ENCODE measurements at places on chromosomes 2 and 18.

- no peak for DNase-seq
Measured at GRCh38 chr2:105796791-105797190, 52.1 kb downstream of the NCK2 start.

GRCh38 chr18:4134700-4135099 lies 320.4 kb downstream of the DLGAP1 start:
- DNase-seq, result no peak

DNA sequence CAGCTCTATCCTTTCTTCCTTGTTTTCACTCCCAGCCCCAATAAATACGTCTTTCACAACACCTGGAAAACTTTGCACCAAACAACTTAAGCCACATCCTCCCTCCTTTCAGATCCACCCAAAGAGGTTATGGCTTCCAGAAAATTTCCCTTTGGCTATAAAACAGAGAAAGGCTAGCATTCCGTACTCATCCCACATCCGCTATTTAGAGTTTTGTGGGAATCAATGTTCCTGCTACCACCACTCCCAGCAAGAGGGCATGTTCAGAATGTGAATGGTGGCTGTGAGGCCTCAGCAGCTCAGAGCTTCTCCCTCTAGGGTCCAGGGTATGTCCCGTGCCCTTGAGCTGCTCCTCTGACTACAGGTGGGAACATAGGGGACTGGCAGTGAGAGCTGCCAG lies 214.6 kb downstream of the NCK2 start:
- DNase-seq, result no peak

- DNase-seq, result no peak
Measured at GRCh38 chr18:25563816-25564683, 212.1 kb upstream of the ZNF521 start.

DNA sequence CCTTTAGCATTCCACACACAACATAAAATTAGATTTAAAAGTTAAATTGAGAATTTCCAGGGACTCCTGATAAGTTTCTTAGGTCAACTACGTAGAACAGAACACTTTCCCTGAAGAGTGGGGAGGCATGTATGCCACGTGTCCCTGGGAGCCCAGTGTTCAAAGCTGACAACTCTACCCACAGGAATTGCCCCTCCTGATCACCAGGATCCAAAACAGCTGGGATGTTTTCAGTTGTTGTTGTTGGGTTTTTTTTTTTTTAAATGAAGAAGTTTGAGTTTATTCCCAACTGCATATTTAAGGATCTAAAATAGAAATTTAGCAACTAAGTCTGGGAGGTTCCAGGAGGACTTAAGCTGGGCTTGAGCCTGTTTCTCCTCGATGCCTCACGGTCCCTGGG lies 100.5 kb downstream of the TPGS2 start:
- no peak for DNase-seq

DNA sequence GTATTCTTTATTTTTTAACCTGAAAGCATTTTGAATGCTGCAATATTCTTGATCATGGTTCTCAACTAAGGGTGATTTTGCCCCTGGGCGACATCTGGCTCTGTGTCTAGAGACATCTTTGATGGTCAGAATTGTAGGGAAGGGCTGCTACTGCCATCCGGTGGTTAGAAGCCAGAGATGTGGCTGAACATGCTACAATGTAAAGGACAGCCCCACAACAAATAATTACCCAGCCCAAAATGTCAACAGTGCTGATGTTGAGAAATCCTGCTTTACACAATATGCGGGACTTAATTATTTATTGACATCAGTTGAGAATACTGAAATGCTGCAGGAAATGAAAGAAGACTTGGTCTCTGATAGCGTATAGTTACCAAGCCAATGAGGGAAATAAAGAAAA lies 37.5 kb upstream of the SERPINB2 start:
- peak; percentile 7 for DNase-seq

DNA sequence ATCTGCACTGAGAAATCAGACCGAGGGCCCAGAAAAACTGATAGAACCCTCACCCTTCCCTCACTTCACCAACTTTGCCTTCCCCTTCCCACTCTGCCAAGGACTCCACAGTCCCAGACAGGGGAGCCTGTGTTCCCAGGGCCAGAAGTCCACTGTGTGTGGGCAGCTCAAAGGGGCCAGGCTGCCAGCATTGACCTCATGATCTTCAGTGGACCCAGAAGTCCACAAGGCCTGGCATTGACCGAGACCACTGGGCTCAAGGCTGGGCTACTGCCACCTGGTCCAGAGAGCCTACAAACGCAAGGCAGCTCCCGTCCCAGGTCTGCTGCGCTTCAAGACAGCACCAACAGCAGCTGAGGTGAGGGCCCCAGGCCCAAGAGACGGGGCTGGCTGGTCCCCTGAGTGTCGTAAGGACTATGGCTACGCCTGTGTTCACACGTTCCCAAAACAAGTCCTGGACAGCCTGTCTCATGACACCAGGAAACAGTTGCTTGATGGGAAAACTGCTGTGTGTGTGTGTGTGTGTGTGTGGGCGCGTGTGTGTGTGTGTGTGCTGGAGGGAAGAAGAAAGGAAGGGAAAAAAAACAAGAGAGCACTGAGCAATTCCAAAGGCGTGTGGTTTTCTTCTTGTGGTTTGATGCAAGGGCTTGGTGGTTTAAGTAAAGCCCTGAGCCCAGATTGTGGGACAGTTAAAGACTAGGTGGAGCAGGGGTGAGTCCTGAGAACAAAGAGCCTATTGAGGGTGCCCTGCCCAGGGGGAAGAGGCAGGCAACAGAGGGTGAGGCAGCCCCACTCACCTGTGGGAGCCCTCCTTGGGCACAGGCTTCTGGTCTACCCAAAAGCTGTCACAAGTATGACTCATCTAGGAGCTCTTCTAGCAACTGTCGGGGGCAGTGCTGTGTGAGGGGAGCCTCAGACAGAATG lies 46.6 kb upstream of the ZBTB7C start:
- peak; percentile 72 for DNase-seq

- no peak for DNase-seq
Measured at GRCh38 chr18:35182151-35182550, 58.7 kb upstream of the ZNF397 start.

DNA sequence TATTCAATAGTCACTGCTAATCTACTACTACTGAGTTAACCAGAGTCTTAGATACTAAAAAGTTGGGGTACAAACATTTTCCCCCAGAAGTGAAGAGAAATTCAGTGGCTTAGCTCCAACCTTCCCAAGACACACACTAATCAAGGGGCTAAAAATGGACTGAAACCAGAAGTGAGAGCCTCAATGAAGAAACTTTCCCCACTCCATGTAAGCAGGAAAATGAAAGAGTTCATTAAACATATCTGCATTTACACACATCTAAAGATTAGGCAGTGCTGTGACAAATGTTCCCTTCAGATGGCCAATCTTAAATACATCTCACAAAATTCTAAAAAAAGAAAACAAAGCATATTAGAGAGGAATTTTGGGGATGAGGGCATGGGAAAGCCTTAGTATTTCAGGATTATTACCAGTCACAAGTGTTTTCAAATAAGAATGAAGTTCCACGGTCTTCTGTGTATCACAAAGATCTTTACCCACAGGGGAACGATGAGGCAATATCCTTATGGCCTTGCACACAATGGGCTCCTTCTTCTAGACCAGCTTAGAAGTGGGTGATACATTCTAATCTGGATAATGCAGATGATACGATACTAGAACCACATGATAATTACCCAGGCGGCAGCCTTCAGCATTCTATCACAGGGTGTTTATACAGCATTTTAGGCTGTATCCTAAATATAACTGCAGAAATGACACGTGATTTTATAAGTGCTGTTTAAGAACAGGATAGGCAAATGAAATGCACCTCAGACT lies 17.1 kb downstream of the ANKRD44 start:
- no peak for DNase-seq

DNA sequence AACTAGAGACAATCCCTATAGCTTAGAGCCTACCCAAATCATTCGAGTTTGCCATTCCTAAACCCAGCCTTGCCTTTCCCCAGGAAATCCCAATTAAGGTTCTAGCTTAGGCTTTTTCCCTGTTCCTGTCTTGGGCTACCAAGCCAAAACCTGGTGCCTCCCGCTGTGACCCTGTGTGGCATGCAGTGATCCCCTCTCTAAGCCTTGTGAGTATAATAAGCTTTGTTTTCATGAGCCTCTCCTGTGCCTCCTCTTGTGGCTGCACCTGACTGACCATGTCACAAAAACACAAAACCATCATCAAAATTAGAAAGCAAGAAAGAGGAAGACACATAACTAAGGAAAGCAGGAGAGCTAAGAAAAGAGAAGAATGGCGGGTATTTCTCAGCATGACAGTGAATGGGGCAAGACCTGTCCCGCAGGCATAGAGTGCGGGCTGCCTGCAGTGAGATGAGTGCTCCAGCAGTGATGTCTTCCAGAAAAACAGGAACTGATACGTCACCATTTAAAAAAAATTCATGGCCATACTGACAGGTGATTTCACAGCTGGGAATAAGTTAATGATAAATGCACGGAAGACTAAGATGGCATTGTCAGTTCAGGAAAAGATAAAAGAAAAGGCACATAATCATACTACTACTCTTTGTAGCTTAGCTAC lies 9.2 kb upstream of the PAIP2B start:
- no peak for DNase-seq

- no peak for DNase-seq
Measured at GRCh38 chr18:13054336-13054735, 63.2 kb downstream of the CEP192 start.

GRCh38 chr2:33535421-33535820 lies 59.0 kb downstream of the RASGRP3 start:
- no peak for DNase-seq

GRCh38 chr2:213145715-213146242 lies 5.6 kb downstream of the IKZF2 start:
- no peak for DNase-seq
